T-cell (primary cell): ENCODE measurements at places on chromosomes 1 and 21.

GRCh38 chr1:210692796-210693195 lies 364.1 kb downstream of the HHAT start:
- H3K4me1 ChIP-seq: no peaks in the 10 kb centered on the region
- H3K4me3 ChIP-seq: no peak overlapping the region
- H3K27ac ChIP-seq: no peak overlapping the region
- H3K27me3 ChIP-seq: peaks cover 8% of the 10 kb centered on the region

- no peak for DNase-seq
- H3K27ac ChIP-seq: no peak overlapping the region
- H3K27me3 ChIP-seq: peaks cover 2% of the 10 kb centered on the region
- H3K4me3 ChIP-seq: no peak overlapping the region
These were observed 9.0 kb downstream of the TSACC start for GRCh38 chr1:156347331-156347730.

- H3K36me3 ChIP-seq: peaks cover 51% of the 10 kb centered on the region
- H3K27ac ChIP-seq: no peak overlapping the region
- no peak overlapping the region for H3K4me3 ChIP-seq
These were observed 32.4 kb upstream of the ZNF124 start for GRCh38 chr1:247204177-247204647.

DNA sequence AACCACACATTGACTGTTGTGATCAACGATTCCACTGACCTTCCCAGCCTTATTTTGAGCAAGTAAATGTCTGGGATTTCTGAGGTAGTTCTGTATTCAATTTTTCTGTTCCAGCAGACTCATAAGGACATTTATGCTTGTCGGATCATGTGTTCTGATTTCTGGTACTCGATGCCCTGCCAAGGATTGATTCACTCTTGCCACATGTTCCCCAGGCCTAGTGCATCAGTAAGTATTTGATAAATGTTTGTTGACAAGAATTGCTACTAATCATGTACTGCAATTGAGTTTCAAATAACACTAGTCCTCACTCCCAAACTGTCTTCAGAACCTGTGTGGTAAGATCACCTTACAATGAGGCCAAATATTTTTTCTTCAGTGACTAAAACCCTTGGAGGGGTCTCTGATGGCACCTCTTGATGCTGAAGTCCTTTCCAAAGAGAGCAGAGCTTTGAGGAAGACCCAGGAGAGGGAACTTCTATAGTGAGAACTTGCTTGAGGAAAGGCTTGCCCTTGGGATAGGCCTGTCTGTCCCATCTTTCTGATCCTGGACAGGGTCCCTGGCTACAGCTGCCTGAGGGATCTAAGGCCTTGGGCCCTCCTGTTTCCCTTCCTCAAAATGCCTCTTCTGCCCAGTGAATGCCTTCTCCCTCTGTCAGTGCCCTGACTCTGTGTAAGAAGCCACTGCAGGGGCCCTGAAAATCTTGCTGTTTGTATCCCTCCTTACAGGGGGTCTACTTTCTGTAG lies 115.8 kb upstream of the FAM78B start:
- H3K4me1 ChIP-seq: no peaks in the 10 kb centered on the region
- H3K4me3 ChIP-seq: no peak overlapping the region
- H3K27ac ChIP-seq: no peak overlapping the region
- H3K27me3 ChIP-seq: no peaks in the 10 kb centered on the region
- H3K36me3 ChIP-seq: no peaks in the 10 kb centered on the region

- peaks cover 4% of the 10 kb centered on the region for H3K4me1 ChIP-seq
- no peak within 1 kb of the TSS for H3K27ac ChIP-seq
- no peak within 1 kb of the TSS for H3K4me3 ChIP-seq
- DNase-seq: peak; percentile 17
These were observed at the start of gene HAPLN2 for GRCh38 chr1:156618853-156619581. Gene HAPLN2 (plus strand): TSS chr1:156619415. CDS start chr1:156623491, 4,076 bp downstream.

GRCh38 chr1:84870591-84870990 lies 22.4 kb downstream of the LPAR3 start:
- DNase-seq: no peak
- no peak overlapping the region for H3K27ac ChIP-seq
- H3K36me3 ChIP-seq: no peaks in the 10 kb centered on the region
- H3K27me3 ChIP-seq: no peaks in the 10 kb centered on the region
- no peak overlapping the region for H3K4me3 ChIP-seq

GRCh38 chr1:51303751-51304251 lies 26.6 kb downstream of the TTC39A start:
- no peaks in the 10 kb centered on the region for H3K27me3 ChIP-seq
- no peak overlapping the region for H3K4me3 ChIP-seq
- no peaks in the 10 kb centered on the region for H3K36me3 ChIP-seq
- no peak for DNase-seq
- no peak overlapping the region for H3K27ac ChIP-seq
- H3K4me1 ChIP-seq: no peaks in the 10 kb centered on the region

GRCh38 chr1:23288201-23288600 lies 55.9 kb downstream of the HNRNPR start:
- DNase-seq: no peak
- no peaks in the 10 kb centered on the region for H3K36me3 ChIP-seq
- H3K4me3 ChIP-seq: no peak overlapping the region
- H3K27ac ChIP-seq: no peak overlapping the region
- no peaks in the 10 kb centered on the region for H3K4me1 ChIP-seq

GRCh38 chr1:41591891-41592290 lies 107.4 kb upstream of the EDN2 start:
- DNase-seq: no peak
- no peaks in the 10 kb centered on the region for H3K36me3 ChIP-seq
- no peak overlapping the region for H3K27ac ChIP-seq
- H3K27me3 ChIP-seq: no peaks in the 10 kb centered on the region

DNA sequence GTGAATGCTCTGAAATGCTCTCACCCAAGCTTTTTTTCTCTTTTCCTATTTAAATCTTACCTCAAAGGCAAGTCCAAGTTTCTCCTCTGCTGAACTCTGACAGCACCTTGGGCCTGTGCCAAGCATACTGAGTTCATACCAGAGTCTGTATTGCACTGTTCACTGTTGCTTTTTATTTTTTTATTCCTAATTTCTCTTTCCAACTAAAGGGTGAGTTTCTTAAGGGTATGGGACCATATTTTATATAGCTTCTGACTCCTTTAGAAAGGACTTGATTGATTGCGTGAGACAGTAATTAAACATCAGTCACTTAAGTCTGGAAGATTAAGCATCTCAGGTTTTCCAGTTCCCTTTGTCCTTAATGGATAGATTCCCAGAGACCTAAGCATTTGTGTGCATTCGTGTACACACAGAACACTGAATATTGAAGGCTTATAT lies 69.9 kb downstream of the CACHD1 start:
- no peak overlapping the region for H3K27ac ChIP-seq
- peaks cover 38% of the 10 kb centered on the region for H3K4me1 ChIP-seq
- peaks cover 3% of the 10 kb centered on the region for H3K27me3 ChIP-seq
- H3K36me3 ChIP-seq: no peaks in the 10 kb centered on the region
- DNase-seq: no peak

GRCh38 chr1:156551066-156551643 lies 21.2 kb downstream of the IQGAP3 start:
- H3K27ac ChIP-seq: no peak overlapping the region
- no peak for DNase-seq
- no peaks in the 10 kb centered on the region for H3K36me3 ChIP-seq
- no peaks in the 10 kb centered on the region for H3K27me3 ChIP-seq
- no peak overlapping the region for H3K4me3 ChIP-seq
- no peaks in the 10 kb centered on the region for H3K4me1 ChIP-seq

GRCh38 chr1:2789986-2790581 lies 11.4 kb downstream of the TTC34 start:
- H3K27ac ChIP-seq: no peak overlapping the region
- DNase-seq: no peak
- H3K4me3 ChIP-seq: no peak overlapping the region
- peaks cover 18% of the 10 kb centered on the region for H3K4me1 ChIP-seq
- H3K27me3 ChIP-seq: peaks cover 68% of the 10 kb centered on the region

GRCh38 chr1:164637461-164638375 lies 78.7 kb downstream of the PBX1 start:
- no peaks in the 10 kb centered on the region for H3K36me3 ChIP-seq
- no peaks in the 10 kb centered on the region for H3K4me1 ChIP-seq
- no peak overlapping the region for H3K27ac ChIP-seq
- no peaks in the 10 kb centered on the region for H3K27me3 ChIP-seq

- no peak overlapping the region for H3K27ac ChIP-seq
- H3K27me3 ChIP-seq: no peaks in the 10 kb centered on the region
- no peaks in the 10 kb centered on the region for H3K4me1 ChIP-seq
- H3K4me3 ChIP-seq: no peak overlapping the region
- H3K36me3 ChIP-seq: peaks cover 41% of the 10 kb centered on the region
These were observed 3.0 kb downstream of the CCDC17 start for GRCh38 chr1:45620588-45621500.

DNA sequence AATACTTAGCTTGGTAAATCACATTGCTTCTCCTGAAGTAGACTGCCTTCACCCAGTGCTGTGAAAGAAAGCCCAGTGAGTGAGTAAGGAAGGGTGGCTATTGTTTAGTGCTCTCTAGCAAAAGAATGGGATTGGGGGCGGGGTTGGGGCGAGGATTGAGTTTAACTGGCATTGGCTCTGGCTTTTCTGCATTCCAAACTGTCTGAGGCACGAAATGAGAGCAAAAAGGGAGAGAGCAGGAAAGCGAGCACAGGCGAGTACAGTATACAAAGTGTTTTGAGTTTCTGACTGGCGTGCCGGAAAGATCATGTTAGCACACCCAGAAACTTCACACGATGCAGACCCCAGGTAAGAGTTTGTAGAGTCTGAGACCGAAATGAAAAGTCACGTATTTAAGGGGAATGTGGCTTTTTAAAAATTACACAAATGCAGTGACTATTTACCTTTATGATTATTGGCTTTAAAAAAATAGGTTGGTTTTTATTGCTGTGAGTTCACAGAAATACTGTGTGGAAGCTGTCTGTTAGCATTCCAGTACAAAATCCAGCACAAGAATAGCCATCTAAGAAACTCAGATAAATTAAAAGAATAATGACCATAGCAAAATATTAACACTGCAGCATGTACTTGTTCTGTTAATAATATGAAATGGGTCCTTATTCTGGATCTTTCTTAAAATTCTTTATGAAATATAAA lies 155.4 kb downstream of the CLEC20A start:
- no peaks in the 10 kb centered on the region for H3K4me1 ChIP-seq

DNA sequence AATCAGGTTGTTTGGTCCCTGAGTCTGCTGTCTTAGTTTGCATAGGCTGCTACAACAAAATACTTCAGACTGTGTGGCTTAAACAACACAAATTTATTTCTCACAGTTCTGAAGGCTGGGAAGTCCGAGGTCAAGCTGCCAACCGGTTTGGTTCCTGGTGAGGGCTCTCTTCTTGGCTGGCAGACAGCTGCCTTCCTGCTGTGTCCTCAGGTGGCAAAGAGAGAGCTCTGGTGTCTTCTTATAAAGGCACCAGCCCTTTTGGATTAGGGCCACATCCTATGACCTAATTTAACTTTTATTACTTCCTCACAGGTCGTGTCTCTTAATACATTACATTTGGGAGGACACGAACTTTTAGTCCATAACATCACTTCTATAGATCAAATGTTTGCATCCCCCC lies 89.6 kb upstream of the CD34 start:
- no peak overlapping the region for H3K27ac ChIP-seq
- no peak for DNase-seq

DNA sequence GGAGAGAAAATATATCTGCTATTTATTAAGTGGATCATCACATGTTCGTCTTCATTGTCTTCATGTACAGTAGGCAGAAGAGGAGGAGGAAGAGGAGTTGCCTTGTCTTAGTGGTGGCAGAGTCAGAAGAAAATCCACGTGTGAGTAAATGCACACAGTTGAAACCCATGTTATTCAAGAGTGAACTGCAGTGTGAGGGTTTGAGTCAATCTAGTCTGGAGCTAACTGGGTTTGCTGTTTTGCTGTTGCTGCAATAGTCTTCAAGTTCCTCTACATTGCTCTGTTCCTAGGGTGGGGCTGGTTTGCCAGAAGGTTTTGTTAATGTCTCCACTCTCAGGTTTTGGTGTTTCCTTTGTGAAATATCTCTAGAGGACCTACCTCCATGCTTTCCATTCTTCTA lies 3.1 kb upstream of the CD1A start:
- H3K36me3 ChIP-seq: no peaks in the 10 kb centered on the region
- H3K4me3 ChIP-seq: no peak overlapping the region
- peaks cover 27% of the 10 kb centered on the region for H3K4me1 ChIP-seq
- peaks cover 3% of the 10 kb centered on the region for H3K27me3 ChIP-seq

DNA sequence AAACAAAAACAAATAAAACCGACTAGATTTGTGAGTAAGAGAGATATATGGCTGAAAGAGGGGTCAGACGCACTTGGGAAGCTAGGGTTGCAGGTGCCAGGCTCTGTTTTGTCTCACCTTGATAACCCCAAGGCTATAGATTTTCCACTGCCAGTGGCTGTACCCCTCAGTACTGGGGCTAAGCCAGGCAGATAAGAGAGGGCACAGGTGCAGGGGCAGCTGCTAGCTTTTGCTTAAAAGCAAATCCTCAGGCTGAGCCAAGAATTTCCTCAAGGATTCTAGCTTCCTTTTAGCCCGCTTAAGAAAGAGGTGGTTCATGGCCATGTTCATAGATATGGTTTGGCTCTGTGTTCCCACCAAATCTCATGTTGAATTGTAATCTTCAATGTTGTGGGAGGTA lies 57.9 kb downstream of the OVGP1 start:
- H3K27ac ChIP-seq: no peak overlapping the region
- H3K4me1 ChIP-seq: no peaks in the 10 kb centered on the region
- peaks cover 35% of the 10 kb centered on the region for H3K27me3 ChIP-seq
- no peak for DNase-seq

DNA sequence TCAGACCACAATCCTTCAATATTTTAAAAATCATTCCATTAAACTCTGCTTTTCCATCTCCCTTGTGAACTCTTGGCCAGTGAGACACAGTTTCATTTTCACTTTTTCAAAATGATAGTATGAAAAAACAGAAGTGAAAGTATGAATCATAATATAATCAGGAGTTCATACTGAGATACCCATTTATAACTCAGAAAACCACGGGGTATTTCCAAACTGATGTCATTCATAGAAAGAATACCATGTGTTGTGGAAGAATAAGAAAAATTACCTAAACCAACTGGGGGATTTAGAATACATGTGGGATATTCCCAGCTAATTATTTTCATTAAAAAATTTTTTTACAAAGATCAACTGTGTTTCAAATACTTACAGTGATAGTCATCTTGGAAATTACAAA lies 149.9 kb downstream of the MRPL39 start:
- no peak for DNase-seq
- H3K4me3 ChIP-seq: no peak overlapping the region
- no peaks in the 10 kb centered on the region for H3K36me3 ChIP-seq
- no peaks in the 10 kb centered on the region for H3K27me3 ChIP-seq

GRCh38 chr1:58545591-58546519 lies 671 bp downstream of the OMA1 start:
- peaks cover 17% of the 10 kb centered on the region for H3K4me1 ChIP-seq
- no peaks in the 10 kb centered on the region for H3K36me3 ChIP-seq
- DNase-seq: peak; percentile 79
- peak overlapping the region; percentile 78 for H3K4me3 ChIP-seq
